Thoracic aorta (tissue), 2 donors: ENCODE measurements at places on chromosomes 4 and X.

DNA sequence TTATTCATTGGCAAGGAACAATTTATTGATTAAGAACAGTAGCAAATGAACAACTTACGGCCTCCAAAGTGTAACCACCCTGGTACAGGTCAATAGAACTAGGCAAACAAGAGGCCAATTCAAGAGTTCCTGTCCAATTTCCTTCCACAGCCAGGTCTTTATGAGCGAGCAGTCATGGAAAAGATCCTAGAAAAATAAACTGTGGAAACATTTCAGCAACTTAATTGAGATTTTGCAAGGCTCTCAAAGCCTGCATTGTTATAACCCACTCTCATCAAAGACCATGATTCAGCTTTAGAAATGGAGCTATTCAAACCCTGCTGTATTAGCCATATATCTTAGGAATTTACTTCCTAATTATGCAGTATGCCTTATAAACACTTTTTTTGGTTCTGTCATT, 43.6 kb downstream of the UNC5C start:
- no peak for DNase-seq

- DNase-seq = no peak
These were observed 72.0 kb upstream of the MTNR1A start for GRCh38 chr4:186627226-186627865.

DNA sequence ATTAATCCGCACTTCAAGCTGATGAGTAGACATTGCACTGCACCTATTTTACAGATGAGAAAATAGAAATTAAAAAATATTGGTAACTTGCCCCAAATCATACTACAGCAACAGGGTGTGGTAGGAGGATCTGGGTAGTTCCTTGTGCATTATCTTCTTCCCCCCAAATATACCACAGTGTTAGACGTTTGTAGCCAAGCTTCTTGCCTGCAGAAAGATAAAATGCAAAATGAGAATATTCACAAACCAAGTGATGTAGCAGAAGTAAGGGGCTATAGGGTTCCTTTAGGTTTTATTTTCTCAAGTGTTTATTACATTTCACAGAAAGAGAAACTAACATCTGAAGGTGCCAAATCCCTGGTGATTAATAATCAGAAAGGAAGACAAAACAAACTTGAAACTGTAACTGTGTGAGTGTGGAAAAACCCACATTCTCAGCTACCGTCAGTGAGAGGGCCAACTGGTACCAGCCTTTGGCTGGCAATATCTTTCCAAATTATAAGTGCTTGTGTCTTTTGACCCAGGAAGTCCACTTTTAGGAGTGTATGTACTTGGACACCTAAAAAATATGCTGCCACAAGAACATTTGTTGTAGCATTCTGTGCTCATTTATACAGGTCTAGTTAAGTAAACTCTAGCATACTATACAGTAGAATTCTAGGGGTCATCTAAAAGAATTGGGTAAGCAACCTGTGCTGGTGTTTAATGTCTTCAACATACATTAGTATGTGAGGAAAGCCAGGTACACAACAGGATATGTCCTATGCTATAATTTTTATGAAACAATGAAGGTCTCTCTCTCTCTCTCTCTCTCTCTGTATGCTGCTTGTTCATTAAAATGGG, 6.7 kb upstream of the CD38 start:
- no peak for DNase-seq

DNA sequence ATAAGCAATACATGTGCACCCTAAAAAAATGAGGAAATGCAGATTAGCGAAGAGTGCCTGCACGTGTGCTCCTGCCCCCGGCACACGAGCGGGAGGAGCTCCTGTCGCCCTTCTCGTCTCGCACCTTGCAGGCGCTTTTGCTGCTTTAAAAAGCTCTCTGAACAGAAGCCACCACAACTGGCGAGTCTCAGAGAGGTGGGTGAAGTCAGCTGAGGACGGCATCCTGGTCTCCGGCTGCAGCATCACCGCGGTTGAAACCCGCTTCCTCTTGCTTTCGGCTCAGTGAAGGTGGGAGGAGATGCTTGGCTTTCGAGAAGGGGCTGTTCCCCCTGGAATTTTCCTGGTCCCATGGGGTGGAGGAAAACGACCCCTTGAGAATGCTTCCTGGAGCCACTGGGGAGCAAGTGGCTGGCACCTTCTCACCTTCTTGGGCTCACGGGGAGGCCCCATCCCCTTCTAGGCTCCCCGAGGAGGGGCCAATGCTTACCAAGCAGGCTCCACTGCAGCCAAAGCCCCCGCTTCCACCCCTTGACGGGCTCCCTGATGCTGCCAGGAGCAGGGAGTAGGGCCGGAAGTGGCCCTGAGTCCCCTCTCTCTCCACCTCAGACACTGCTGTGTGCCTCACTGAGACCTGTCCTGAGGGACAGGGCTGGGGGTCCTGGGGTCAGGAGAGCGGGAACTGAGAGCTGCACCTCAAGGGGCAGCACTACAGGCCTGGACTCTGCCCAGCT, 29.2 kb upstream of the MXD4 start:
- DNase-seq = no peak

DNA sequence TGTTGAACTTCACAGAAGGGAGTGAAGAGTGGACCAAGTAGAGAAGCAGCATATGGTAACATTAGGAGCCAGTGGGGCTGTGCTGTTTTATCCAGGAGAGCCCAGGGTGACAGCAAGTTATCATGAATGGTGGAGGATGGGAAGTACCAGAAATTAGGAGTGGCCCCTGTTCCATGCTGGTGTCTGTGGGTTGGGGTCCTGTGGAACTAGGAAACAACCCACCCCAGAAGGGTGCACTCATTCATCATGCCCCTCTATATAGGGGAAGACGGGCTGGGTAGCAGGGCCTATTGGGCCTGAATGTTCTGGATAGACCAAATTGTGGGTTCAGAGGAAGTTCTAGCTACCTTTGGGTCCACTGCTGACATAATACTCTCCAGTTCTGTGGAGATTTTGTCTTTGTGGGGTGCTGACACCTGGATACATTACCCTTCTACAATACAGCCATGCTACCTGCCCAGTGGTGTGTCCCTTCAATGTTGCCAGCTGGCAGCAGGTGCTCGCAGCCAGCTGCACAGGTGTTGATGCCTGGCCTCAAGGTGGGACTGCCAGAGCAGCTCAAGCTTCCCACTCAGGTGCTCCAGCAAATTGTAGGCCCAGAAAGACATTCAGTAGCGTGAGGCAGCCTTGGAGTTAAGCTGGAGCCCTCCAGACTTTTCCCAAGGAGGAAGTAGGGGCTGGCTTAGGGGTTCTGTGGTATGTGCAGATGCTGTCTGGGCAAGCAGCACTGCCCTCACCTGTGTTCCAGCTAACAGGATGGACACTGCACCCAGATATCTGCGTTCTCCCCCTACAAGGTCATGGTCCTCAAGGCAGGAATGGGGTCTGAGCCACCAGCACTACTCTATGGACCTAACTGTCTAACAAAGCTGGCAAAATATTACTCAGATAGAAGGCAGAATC, 106.5 kb downstream of the NHSL2 start:
- DNase-seq = no peak

GRCh38 chr4:24513718-24514117, 70.6 kb downstream of the DHX15 start:
- DNase-seq = no peak

- DNase-seq = no peak
These were observed 73.3 kb downstream of the PSAPL1 start for GRCh38 chr4:7361280-7361895.

DNA sequence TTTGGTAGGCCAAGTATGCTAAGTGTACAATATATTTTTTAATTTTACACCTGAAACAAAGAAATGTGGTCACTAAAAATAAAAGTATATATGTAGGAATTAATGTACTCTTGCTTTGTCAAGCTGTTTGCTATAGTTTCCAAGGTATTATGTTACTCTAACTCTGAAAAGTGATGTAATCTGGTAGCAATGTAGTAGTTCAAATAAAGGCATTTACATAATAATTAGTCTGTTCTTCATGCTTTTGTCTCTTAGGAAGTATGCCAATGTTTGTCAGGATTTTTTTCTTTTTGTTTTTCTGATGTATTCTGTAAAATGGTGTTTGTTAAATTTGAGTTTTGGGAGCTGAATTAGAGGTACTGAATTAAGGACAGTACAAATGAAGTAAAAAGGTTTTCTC, 89.5 kb downstream of the PLS3 start:
- DNase-seq = no peak
